SHP77 (cell line): ENCODE measurements at places on chromosomes 2 and 18.

DNA sequence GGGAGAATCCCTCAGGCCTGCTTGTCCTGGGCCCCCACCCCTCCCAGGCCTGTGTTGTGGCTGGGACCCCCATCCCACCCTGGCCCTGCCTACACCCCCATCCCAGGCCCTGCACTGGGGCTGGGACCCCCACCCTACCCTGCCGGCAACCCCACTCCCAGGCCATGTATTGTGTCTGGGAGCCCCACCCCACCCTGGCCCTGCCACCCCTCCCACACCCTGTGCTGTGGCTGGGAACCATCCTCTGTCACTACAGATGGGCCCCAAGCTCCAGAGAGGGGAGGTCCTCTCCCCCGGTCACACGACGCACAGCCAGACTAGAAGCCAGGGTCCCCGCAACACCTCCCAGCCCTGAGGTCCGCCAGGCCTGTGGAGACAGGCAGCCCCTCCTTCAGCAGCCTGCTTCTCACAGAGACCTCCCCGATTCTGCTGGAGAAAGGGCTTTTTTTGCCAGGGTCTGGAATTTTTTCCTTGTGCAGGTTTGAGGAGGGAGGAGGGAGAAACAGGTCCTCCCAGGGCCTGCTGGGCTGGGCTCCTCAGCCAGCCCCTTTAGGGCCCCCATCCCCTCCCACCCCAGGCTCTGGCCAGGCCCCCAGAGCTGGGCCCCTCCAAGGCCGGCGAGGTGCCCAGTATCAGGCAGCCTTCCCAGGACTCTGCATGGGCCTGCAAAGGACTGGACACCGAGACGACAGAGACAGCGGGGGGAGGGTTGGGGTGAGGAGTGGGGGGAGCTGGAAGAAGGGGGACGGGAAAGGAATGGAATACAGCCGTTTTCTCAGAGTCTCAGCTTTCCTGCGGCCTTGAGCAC is 28.0 kb downstream of the KIF1A start:
- DNase-seq = no peak

DNA sequence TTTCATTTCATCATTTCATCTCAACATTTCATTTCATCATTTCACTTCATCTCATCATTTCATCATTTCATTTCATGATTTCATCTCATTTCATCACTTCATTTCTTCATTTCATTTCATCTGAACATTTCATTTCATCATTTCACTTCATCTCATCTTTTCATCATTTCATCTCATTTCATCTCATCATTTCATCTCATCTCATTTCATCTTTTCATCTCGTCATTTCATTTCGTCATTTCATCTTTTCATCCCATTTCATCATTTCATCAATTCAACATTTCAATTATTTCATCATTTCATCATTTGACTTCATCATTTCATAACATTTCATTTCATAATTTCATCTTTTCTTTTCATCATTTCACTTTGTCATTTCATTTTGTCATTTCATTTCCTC is 128.4 kb downstream of the ANKRD30BL start:
- no peak for DNase-seq

DNA sequence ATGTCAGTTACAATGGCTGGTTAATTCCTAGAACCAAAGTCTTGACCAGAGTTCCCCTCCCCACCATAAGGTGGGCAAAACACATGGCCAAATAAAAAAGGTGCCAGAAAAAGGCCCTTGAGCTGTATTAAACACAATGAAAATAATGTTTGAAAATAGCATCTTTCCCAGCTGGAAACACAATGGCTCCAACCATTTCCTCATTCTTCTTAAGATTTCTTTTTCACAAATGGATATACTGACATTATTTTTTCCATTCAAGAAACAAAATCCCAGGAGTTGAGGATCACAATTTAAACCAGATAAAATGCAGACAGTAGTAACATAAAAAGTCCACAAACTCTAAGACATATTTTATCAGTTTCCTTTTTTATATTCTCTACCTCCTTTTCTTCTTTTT is 143.8 kb downstream of the EXOC6B start:
- no peak for DNase-seq

DNA sequence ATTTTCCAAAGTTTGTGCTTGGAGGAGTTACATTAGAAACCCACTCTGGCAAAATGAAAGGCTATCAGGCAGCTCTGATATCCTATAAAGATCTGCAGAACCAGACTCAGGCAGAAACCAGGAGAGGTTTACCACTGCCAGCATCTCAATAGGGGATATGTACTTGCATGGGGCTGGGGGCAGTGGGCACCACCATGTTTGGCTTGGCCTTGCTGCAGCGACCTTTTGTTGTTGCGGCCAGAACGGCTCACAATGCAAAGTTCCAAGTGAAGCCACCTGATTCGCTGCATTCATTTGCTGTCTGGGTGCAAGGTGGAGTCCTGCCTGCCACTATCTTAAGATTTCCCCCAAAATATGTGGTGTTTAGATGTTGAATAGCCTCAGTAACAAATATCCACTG is 81.3 kb downstream of the COPS8 start:
- DNase-seq = no peak

- DNase-seq = no peak
Measured at GRCh38 chr2:22382479-22383169, 1002.4 kb upstream of the KLHL29 start.

GRCh38 chr18:59579509-59579908 is 117.7 kb downstream of the CCBE1 start:
- DNase-seq = no peak

- no peak for DNase-seq
Measured at GRCh38 chr2:112800881-112801583, 16.7 kb upstream of the IL1A start.

GRCh38 chr2:85675866-85676548 is 8.0 kb upstream of the SFTPB start:
- no peak for DNase-seq

- no peak for DNase-seq
Measured at GRCh38 chr2:133972786-133973185, 281.1 kb upstream of the MGAT5 start.

- DNase-seq = no peak
Measured at GRCh38 chr2:216768908-216769411, 73.6 kb upstream of the IGFBP5 start.

- no peak for DNase-seq
Measured at GRCh38 chr18:36899289-36899688, 70.4 kb downstream of the KIAA1328 start.

DNA sequence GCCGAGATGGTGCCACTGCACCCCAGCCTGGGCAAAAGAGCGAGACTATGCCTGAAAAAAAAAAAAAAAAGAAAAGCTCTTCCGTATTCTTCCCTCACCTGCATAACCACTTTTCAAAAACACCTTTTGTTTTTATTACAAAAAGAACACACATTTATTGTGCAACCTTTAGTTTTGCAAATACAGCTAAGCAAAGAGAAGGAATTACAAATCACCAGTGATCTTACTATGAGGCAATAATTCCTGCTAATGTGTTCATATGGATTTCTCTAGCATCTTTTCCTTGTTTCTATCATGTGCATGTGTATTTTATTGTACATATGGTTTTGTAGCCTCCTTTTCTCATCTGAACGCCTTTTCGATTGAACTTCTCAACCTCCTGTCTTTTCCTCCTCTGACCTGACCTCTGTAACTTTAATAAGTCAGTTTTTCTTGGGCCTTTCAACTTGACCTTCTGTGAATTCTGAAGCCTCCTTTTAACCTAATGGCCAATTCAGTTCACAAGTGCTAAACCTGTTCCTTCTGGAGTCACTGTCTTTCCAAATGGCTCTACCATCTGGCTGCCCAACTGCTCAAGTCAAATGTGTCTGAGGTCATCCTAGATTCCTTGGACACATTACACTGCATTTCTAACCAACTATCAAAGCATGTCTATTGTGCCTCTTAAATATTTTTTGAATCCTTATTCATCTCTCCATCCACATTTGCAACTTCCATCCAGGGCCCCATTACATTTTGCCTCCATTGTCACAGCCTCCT is 59.1 kb upstream of the DAPL1 start:
- no peak for DNase-seq

GRCh38 chr2:105629634-105630033 is 115.1 kb upstream of the NCK2 start:
- no peak for DNase-seq

DNA sequence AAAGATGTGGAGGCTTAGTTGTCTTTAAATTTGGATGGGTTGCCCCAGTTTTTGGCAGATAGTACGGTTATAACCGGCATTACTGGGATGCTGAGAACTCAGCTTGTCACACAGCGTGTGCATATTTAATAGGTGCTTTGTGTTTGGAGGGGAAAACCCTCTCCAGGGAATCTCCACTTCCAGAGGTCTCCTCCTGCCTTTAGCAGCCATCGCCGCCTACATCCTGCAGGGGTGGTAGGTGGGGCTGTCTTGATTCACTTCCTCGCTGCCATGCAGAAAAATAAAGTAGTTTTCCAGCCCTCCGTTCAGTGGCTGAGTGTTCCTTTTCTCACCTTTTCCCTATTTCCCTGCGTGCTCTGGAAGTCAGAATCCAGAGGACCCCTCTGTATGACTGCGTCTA is 76.4 kb downstream of the ITGB1BP1 start:
- no peak for DNase-seq

GRCh38 chr18:44895176-44895798 is 214.6 kb downstream of the SETBP1 start:
- DNase-seq = peak; percentile 43

- no peak for DNase-seq
Measured at GRCh38 chr2:147355706-147356105, 489.1 kb upstream of the ACVR2A start.

- no peak for DNase-seq
Measured at GRCh38 chr2:98847853-98848252, 88.2 kb downstream of the CRACDL start.

DNA sequence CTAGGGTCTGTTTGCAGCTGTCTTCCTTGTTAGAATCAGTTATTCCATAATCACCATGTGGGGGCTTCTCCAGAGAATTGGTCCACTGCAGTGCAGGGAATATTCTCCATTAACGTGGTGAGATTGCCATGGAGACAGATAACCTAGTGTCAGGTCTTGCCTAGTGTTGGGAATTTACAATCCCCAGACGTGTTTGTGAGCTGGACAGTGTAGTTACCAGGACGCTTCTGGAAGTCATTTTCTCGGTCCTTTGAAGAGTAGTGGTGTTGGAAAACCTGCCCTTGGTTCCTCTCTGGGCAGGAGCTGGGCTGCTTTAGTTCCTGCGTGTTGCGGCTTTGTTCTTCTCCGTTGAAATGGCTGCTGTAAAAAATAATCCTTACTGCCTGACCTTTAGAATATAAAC is 68.8 kb upstream of the LYPD6B start:
- no peak for DNase-seq

- no peak for DNase-seq
Measured at GRCh38 chr2:165927353-165927752, 26.2 kb downstream of the TTC21B start.

DNA sequence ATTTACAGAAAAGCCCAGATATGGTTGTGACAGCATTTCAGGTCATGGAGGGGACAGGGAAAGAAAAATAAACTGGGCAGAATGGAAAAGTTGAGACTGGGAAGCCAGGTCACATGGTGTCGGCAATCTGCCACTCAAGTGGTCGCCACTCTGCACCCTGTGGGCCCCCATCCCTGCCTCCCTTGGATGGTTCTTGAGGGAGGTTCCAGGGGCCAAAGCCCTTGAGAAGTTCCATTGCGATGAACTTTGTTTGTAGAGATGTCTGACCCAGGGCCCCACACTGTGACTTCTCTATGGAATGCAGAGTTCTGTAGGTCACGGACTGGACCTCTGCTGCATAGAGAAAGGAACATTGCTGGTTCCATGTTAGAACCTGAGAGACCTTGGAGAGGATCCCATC is 105.7 kb upstream of the SLC14A2 start:
- no peak for DNase-seq

DNA sequence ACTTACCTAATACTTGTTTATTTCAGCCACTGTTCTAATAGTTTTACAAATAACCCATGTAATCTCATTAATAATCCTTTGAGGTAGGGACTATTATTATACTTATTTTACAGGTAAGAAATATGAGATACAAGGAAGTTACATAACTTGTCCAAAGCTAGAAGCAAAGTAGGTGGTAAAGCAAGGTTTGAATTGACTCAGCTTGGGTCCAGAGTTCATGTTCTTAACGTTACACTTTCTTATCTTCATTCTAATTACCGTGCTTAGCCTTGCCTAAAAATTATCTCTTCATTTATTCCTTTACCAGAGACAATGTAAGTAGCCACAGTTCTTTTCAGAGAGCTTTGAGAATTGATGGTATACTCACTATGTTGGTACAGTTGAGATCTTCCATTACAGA is 743.6 kb downstream of the KCNJ3 start:
- DNase-seq = no peak

GRCh38 chr2:211401328-211401727 is 844.9 kb downstream of the CPS1 start:
- no peak for DNase-seq

DNA sequence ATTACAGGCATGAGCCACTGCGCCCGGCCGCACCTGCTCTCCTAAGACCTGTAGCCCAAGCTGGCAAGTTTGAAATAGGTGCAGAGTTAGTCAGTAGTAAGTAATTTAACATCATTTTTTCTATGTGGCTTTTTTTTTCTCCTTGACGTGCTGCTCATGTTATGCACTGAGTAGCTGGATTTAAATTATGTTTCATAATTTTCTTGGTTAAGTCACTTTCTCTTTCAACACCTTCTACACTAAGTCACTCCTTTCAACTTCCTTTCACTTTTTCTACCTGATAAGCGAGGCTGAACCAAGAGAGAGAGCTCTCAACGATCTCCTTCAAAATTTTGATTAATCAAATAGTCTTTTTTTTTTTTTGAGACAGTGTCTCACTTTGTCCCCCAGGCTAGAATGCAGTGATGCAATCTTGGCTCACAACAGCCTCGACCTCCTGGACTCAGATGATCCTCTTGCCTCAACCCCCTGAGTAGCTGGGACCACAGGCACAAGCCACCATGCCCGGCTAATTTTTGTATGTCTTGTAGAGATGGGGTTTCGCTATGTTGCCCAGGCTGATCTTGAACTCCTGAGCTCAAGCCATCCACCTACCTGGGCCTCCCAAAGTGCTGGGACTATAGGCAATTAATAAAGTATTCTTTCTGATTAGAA is 13.1 kb downstream of the CASP8 start:
- DNase-seq = no peak

DNA sequence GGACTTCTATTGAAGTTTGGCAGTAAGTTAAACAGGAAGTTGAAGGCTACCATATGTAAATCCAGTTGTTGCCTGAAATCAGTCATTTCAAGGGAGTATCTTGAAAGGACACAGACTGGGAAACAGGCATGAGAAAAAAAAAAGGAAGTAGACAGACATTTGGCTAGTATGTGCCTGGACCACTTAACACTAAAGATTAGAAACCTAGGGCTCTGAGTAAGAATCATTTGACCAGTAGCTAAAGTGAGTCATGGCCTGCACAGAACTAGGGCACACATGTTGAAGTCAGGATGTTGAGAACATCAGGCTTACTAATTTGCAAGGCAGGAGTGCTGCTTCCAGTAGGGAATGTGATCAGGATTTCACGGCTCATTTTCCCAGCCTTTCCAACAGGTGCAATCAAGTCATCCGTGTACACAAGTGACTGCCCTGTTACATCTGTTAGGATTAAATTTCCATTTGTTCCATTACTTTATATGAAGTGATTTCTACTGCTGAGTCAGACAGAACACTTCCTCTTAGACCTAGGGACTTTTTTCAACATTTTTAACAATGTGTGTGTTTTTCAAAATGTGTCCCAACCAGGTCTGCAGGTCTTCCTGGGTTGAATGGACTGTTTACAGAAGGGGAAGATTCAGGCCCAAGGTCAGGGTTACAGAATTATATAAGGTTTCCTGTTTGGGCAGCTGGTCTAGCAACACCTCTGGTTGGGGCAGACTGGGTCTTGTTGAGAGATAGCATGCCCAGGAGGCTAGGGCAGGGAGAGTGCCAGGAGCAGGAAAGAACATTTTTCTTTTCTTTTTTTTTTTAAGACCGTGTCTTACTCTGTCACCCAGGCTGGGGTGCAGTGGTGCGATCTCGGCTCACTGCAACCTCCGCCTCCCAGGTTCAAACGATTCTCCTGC is 145.6 kb downstream of the TGIF1 start:
- DNase-seq = peak; percentile 41
